Fibroblast of skin of abdomen (primary cell): ENCODE measurements at places on chromosomes 5 and 9.

DNA sequence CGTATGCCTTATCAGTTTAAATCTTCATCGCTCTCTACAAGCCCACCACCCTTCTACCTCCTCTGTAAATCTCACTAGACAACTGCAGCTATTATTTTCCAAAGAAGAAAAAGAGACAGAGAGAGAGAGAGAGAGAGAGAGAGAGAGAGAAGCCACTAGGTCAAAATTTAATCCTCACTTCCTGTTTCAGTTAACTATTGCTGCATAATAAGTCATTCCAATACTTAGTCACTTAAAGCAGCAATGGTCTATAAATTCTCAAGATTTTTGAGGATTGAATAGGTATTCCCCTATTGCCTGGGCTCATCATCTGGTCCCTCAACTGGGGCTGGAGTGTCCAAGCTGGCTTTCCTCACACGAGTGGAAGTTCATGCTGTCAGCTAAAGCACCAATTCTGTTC, 68.8 kb downstream of the ITGA1 start:
- DNase-seq: peak; percentile 74

DNA sequence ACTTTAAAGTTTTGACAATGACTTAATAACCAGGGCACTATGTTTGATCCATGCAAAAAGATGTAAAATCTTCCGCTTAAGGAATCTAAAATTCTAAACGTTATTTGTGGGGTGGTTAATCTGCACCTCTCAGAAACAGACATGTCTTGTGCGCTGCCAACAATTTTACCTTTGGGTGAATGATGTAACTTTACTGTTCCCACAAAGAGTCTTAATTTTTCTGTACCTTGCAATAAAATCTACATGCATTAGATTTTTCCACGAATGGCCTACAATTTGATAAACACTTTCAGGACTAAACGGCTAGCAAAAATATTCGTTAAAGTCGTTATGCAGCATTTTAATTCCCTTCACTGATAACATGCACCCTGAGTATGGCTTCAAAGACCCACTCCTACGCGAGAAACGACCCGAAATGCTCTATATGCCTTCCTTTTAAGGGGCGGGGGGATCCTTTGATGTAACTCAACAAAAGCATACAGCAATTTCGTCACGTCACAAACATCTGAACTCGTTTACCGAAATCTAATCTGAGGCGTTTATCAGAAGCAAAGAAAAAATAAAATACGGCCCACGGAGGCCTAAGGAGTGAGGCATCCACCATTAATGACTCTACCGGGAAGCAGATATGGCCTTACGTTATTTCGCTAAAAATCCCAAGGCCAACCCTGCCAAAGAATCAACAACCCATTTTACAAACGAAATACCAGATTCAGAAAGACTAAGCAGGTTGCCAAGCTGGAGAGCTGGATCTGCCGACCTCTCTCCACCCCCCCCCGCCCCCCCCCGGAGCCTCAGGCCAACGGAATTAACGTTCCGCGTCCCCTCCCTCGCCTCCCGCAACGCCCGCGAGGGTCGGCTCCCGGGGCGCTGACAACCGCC, 621 bp downstream of the AK6 start:
- no peak for DNase-seq

- no peak for DNase-seq
Measured at GRCh38 chr9:133430244-133430643, 8.1 kb downstream of the ADAMTS13 start.

DNA sequence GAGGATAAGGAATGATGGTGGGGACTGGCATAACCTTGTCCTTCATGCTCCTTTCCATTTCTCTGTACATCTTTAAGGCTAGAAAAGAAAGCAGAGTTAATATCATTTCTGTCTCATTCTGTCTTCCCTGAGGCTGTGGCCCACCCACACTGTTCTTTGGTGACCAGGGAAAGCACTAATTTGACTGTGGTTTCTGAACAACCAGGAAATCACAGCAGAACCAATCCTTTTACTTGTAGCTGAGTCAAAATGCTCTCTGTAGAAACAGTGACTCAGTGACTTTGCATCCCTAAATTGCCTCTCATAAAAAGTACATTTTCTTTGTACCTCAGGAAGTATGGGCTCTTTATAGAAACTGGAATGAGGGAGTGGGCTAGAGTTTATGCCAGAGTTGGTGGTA, 28.1 kb downstream of the IL33 start:
- peak; percentile 8 for DNase-seq

DNA sequence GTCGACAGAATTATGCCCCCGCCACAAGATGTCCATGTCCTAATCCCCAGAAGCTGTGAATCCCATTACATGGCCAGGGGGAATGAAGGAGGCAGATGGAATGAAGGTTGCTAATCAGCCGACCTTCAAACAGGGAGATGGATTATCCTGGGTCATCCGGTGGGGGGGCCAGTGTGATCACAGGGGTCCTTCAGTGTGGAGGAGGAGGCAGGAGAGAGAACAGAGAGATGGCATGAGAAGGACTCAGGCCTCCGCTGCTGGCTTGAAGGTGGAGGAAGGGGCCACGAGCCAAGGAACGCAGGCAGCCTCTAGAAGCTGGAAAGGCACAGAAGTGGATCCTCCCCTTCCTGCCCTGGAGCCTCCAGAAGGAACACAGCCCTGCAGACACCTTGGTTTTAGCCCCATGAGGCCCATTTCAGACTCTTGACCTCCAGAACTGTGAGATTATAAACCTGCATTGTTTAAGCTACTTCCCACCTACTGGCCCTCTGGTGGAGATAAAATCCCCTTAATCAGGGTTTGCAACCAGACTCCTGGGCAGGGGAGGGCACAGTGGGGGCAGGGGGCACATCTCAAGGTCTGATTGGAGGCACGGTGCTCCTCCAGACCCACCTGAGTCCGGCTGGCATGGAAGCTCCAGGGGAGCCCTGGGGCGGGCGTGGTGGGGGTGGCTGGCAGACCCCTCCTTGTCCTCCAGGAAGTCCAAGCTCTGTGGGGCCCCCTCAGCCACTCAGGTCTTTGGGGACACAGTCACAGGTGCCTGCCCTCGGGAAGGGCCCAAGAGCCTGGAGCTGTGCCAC, 13.8 kb downstream of the PTGES2 start:
- no peak for DNase-seq

DNA sequence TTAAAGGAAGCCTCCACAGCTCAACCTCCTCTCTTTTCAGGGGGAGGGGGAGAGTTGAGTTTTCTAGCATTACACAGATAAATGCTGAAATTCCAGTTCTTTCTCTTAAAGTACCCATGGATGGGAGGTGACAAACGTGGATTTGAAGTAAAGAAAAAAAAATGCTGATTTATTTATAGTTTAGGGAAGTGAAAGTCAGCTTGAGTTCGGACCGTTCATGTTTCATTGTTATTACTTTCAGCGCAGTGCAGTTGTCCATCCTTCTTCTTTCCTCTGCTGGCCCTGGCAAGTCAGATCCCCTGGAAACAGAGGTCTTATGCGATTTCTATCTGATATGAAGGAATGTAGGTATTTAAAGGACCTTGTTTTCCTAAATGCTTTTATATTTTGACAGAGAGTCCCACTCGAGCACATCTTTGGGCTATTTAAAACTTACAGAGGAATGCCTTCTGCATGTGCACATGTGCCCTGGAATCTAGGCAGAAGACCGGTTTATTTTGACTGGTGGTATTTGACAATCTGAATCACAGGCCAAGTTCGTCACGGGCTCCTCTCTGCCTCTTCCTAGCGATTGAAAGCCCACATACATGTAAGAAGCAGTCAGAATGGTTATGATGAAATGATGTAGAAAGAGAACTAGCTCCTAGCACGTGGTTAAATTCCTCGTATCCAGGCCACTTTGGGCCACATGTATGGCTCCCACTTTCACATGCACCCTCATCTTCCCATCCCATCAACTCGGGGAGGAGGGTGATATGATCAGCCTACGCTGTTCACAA, 385.2 kb upstream of the KLF4 start:
- DNase-seq: no peak

DNA sequence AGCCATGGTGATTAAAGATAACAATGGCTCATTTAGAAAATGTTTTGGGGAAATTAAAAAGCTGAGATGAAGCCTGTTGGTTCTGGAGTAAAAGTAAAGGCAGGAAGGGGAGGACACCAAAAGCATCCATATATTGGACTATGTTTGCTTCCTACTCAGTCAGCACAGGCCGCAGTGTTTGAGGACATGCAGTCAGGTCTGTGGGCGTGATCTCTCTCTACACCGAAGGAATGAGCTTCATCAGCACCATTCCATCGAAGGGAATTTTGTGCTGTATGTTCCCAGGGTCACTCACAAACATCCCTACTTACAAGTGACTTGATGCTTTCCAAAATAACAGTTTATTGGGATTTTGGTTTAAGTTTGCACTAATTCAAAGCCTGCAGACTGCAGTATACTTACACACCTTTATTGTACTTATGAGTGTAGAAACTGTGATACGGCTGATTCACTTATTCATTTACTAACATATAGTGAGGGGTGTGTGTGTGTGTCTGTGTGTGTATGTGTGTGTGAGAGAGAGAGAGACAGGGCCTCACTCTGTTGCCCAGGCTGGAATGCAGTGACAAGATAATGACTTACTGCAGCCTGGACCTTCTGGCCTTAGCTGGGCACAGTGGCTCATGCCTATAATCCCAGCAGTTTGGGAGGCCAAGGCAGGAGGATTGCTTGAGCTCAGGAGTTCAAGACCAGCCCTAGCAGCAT, 13.4 kb upstream of the CDK5RAP2 start:
- no peak for DNase-seq

DNA sequence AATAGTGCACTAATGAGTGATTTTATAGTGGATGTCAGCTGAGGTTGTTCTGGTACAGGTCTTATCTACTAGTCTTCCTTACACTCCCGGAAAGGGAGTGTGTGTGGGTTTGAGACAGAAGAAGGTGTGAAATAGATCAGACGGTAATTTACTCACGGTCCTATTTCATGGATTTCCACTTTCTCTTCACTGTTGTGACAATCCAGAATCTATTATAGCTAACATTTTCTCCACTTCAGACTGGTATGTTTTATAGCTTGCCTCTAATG, 7.0 kb upstream of the C9 start:
- DNase-seq: no peak

- peak; percentile 58 for DNase-seq
Measured at GRCh38 chr5:159182691-159183090, 26.7 kb downstream of the RNF145 start.

DNA sequence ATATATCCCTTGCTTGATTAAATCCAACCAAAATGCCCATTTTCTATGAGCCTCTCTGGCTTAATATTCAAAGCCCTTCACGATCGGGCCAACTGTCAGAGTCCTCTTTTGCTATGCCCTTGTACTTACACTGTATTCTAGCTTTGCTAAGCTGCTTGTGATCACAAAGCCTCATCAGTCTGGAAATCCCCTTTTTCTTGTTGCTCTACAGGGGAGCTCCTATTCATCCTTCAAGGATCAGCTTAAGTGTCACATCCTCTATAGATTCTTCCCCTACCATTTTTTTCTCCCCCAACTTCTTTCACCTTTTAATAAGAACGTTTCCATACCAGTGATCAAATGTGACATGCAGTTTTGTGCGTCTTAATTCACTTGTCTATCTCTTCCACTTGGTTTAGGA, 450.4 kb upstream of the CHD1 start:
- no peak for DNase-seq

GRCh38 chr5:89572696-89573095, 689.7 kb upstream of the MEF2C start:
- DNase-seq: peak; percentile 87

GRCh38 chr5:73582285-73583145, 17.0 kb downstream of the UTP15 start:
- no peak for DNase-seq

DNA sequence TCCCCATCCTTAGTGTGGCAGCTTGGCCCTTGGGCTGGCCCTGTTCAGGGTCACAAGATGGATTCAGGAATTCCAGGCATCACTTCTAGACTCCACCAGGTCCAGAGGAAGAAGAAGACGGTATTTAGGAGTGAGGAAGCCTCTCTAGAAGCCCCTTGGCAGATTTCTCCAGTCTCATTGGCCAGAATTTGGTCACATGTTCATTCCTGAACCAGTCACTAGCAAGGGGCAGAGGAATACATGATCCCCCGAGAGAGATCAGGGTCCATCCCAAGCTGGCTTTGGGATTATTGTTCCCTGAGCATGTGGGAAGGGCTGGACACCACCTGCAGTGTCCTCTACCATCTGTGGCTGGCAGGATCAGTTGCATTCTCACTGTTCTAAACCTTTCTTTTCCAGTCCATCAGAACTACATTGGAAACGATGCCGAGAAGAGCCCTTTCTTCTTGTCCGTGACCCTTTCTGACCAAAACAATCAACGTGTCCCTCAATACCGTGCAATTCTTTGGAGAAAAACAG, 48.5 kb downstream of the GARNL3 start:
- no peak for DNase-seq

DNA sequence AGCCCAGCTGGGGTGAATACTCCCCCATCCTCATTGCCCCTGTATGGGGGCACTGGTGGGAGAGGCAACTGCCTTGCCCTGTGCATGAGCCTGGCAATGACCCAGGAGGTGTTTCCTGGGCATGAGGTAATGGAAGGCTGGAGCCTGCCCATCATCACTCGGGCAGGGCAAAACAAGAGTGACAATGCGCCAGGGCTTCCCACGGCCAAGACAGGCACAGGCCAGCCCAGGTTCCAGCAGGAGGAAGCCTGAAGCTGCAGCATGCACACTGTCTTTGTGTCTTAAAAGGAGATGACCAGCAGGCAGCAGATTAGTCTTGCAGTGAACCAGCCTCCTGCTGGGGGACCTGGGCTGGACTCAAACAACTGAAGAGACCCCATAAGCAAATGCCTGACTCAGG, 92.2 kb upstream of the SMIM23 start:
- DNase-seq: no peak

GRCh38 chr9:98590101-98590500, 118.6 kb downstream of the GABBR2 start:
- DNase-seq: no peak

DNA sequence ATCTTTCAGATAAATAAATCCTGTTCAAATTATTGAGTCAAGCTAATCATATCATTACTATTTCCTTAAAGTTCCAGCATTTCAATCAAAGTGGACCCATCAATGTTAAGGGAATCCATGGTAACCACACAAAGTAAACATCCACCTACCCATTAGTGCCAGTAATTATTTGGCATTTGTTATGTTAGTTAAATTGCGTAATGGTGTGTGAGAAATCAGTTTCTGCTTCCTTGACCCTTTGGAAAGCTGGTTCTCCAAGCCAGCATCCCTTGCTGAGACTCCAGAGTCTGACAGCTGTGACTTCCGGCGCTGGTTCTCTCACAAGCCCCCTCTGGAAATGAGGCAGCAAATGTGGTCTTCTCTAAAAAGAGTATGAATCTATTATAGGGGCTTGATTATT, 308.6 kb upstream of the EFNA5 start:
- no peak for DNase-seq

GRCh38 chr5:79050498-79050897, 19.0 kb downstream of the DMGDH start:
- DNase-seq: no peak

DNA sequence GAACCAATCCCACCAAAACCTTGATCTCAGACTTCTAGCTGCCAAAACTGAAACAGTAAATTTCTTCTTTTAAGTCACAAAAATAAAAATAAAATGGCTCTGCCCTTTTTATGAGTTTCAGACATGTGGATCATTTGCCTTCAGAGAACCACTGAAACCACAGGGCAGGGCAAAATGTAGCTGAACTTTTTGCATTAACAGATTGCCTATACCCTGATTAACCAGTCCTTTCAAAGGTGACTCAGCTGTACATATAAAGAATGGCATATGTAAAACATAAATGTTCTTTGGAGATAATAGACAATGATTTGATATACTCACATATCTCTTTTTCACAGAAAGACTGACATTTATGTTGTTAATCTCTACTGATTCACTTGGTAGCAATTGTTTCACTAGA, 187.1 kb upstream of the GRIN3A start:
- DNase-seq: no peak
